ENCODE measurements at places on chromosomes 3 and 15.
A peak's percentile ranks its signal among the peaks of the same experiment; 100 is the strongest.

DNA sequence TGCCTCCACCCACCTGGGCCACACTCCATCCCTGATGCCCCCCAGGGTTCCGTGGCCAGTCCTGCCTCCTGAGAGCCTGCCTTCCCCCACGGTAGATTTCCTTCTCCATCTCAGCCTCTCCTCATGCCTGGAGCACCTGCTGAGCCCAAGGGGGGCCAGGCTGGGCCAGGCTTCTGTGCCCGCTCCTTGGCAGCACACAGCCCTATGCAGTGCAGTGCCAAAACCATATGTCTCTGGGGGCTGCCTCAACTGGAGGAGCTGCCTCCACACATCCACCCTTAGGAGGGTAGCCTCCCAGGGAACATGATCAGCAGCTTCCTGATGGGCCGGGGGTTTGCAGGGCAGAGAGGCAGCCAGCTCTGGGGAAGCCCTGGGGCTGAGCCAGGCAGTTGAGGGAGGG lies 24.6 kb upstream of the GATA2 start:
- DNase-seq, result no peak

- DNase-seq, result no peak
Observed at GRCh38 chr3:115804713-115805119, 181.4 kb downstream of the GAP43 start.

DNA sequence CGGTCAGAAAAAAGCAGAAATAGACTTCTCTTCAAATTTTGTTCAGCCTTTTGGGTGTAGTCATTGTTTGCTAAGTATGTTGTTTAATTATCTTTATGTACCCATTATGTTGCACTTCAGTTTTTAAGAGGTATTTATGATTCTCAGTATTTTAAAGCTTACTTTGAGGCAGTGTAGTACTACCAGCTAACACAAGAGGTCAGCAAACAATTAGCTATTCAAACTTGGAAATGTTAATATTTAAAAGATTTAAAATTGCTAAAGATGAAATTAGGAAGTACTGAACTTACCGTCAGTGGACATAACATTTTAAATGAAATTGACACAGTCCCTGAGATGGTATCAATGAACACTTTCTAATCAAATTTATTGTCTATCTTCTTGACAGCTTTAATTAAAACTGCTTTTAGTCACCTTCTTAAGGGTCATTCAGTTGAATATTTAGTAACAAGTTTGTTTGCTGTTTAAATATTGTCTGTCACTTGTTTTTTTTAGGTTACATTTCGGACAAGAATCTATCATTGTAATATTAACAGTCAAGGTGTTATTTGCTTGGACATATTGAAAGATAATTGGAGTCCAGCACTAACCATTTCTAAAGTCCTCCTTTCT lies 28.1 kb downstream of the NKIRAS1 start:
- DNase-seq, result no peak

- no peak for DNase-seq
Observed at GRCh38 chr3:169659820-169660674, 3.5 kb downstream of the MECOM start.

DNA sequence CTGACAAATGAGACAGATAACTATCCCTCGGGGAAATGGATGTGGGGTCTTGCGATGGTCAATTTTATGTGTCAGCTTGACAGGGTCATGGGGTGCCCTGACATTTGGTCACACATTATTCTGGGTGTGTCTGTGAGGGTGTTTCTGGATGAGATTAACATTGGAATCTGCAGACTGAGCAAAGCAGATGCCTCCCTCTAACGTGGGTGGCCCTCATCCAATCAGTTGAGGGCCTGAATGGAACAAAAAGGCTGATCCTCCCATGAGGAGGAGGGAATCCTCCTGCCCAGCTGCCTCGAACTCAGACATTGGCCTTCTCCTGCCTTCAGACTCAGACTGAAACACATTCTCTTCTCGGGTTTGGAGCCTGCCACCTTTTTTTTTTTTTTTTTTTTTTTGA lies 69.0 kb downstream of the MINAR1 start:
- no peak for DNase-seq

DNA sequence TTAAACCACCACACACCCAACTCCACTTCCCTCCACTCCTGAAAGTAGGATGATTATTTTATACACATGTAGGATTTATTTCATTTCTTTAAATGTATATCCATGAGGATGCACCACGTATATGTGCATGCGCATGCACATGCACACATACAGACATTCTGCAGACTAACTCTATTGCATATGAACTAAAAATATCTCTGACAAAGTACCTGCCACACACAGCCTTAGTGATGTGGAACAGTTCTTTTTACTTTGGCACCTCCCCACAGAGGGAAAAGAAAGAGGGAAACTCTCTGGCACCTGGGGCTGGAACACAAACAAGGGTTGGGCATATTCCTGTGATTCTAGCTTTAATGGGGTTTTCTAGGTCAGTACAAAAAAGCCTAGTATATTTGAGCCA lies 138.2 kb downstream of the CLASP2 start:
- DNase-seq, result no peak

GRCh38 chr3:14235003-14235911 lies 56.6 kb downstream of the LSM3 start:
- DNase-seq, result no peak

DNA sequence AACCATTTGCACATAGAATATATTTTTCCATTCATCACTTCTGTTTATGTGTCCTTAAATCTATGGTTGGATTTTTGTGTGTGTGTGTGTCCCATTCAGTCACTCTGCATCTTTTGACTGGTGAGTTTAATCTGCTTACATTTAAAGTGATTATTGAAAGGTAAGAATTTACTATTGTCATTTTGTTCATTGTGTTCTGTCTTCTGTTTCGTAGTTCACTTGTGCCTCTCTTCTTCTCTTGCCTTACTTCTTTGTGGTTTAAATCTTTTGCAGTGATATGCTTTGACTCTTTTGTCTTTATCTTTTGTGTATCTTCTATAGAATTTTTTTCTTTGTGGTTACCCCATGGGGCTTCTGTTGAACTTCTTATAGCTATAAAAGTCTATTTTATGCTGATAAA lies 166.3 kb upstream of the UBE3A start:
- no peak for DNase-seq

GRCh38 chr3:37726525-37727290 lies 135.0 kb upstream of the CTDSPL start:
- DNase-seq, result no peak

GRCh38 chr3:87503900-87504498 lies 227.6 kb upstream of the POU1F1 start:
- peak; percentile 40 for DNase-seq

- DNase-seq, result no peak
Observed at GRCh38 chr3:158313338-158313927, 203.5 kb downstream of the RSRC1 start.

GRCh38 chr3:149494022-149494758 lies 19.7 kb downstream of the TM4SF4 start:
- DNase-seq, result no peak

- no peak for DNase-seq
Observed at GRCh38 chr15:31158858-31159569, 57.5 kb upstream of the TRPM1 start.

GRCh38 chr15:40940296-40940801 lies 11.2 kb downstream of the DLL4 start:
- DNase-seq, result no peak

GRCh38 chr15:69457304-69458280 lies 5.0 kb downstream of the RPLP1 start:
- DNase-seq, result no peak

DNA sequence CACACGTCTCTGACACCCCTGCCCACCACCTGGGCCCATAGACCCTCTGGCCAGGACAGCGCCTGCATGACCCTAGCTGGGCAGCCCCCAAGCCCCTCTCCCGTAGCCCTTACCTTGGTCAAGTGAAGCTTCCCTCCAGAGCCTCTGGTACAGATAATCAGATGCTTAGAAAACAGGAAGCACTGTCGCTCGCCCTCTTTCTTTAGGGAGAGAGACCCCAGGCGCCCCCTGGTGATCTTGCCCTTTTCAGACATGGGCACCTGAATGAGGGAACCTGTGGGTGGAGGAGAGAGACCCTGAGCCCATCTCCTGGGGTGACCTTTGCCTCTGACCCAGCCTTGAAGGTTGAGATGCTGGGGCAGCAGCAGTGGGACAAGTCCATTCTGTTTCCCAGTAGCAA lies 65.4 kb downstream of the RASGRF1 start:
- no peak for DNase-seq

- no peak for DNase-seq
Observed at GRCh38 chr15:52006702-52007340, 12.2 kb upstream of the MAPK6 start.

GRCh38 chr3:13012221-13012691 lies 61.0 kb downstream of the IQSEC1 start:
- DNase-seq, result no peak

DNA sequence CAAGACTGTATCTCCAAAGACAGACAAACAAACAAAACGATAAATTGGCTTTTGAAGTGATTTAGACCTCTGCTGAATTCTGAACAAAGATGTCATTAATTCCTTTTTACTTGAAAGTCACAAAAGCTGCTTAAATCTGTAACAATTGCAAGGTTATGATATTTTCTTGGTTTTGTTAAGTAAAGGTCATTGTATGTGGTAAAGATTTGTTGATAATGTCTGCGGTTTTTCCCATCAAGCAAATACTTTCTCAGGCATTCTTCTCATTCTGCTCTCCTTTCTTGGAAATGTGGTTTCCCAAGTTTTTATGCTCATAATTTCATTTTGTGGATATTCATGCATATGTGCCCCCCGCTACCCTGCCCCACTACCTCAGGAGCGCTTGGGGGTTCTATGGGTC lies 116.5 kb downstream of the SLMAP start:
- DNase-seq, result no peak

- DNase-seq, result no peak
Observed at GRCh38 chr3:136982520-136983138, 24.8 kb downstream of the IL20RB start.

- no peak for DNase-seq
Observed at GRCh38 chr15:77221174-77221573, 150.3 kb upstream of the TSPAN3 start.

GRCh38 chr15:76366714-76367113 lies 30.1 kb downstream of the ISL2 start:
- no peak for DNase-seq

GRCh38 chr3:176526225-176526624 lies 671.1 kb downstream of the TBL1XR1 start:
- no peak for DNase-seq

GRCh38 chr3:43892526-43892925 lies 201.8 kb downstream of the ABHD5 start:
- no peak for DNase-seq

- DNase-seq, result no peak
Observed at GRCh38 chr3:184132945-184133344, 2.2 kb upstream of the EIF2B5 start.

DNA sequence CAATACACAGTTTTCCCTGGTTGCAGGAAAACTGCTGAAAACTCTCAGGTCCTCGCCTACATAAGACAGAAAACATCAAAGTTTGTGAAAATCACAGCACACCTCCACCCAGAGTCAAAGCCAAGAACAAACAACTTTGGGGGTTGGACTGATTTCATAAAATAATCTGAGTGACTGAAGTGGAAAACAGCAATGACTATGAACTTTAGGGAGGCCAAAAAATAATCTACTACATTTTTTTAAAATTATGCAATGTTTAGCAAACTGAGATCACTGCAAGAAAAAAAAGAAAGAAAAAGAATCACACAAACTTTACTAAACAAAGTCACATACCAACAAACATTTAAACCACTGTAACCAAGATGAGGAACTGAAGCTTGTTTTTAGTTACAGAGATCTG lies 15.9 kb upstream of the FOXP1 start:
- DNase-seq, result no peak

GRCh38 chr15:54304321-54304720 lies 326.1 kb downstream of the UNC13C start:
- DNase-seq, result no peak

DNA sequence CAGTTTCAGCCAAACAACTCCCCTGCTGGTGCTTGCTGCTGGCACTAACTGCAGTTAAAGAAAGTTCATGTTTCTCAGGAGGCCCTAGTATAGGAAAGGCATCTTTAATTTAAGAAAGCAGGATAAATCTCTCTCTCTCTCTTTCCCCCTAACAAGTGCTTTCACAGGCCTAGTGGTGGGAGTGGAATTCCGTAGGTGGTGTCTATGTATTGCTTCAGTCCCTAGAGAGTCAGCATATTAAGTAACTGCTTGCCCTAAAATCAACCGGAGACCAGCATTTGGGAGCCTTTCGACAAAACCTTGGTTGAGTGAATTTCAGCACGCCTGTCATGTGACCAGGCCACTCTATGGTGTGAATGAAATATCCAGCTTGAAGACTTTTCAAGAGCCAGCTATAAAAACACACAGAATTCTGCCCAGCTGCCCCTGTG lies 169.2 kb upstream of the TGFBR2 start:
- no peak for DNase-seq

- DNase-seq, result no peak
Observed at GRCh38 chr15:60635507-60636352, 156.8 kb upstream of the ICE2 start.

GRCh38 chr15:73495181-73495580 lies 52.2 kb downstream of the REC114 start:
- no peak for DNase-seq

- DNase-seq, result no peak
Observed at GRCh38 chr3:58260261-58260731, 22.7 kb downstream of the ABHD6 start.

DNA sequence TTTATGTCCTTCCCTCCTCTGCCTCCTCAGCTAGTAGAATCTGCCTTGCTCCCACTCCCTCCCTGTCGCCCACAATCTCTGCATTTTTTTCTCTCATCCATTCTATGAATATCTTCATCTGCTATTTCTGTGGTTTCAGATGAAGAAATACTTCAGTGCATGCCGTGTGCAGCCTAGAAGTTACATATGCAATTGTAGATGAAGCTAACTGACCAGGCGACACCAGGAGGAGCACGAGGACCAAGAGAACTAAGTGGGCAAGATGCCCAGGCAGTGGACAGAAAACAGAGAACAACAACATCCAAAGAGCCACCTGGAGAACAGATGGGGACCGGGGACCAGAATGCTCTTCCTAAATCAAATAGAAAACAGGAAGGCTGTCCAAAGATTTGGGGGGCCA lies 121.4 kb upstream of the ATP11B start:
- no peak for DNase-seq

GRCh38 chr15:45802140-45802539 lies 167.3 kb downstream of the SQOR start:
- DNase-seq, result no peak

DNA sequence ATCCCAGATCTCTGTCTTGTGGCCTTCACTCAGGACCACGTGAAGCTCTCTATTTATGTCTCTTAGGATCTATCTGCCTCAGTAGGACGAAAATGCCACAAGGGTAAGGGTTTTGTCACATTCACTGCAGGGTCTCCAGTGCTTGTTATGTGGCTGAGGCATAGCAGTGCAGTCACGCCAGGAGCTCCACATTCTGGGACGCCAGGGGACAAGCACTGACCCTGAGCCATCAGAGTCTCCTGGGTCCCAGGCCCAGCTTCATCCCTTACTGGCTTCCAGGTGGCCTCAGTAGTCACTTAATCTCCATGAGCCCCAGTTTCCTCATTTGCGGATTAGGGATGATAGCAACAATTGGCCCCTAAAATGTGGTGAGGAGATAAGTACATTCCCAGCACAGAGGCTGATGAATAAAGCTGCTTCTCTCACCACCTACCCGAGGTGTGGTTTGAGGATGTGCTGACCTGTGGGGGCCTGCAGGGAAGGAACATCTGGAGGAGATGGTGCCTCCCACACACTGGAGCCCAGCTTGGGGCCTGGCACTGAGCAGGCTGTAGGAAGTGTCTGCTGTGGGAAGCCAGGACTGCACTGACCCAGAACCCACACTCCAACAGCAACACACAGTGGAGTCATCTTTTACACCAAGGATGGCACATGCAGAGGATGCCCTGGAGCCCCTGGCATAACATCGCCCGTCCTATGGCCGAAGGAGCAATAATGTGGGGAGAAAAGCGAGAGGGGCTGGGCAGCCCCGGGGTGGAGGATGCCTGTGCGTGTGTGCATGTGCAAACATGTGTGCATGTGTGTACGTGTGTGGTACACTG lies 93.2 kb upstream of the IQSEC1 start:
- DNase-seq, result no peak
